ENCODE measurements at places on chromosomes 7 and 10.
A peak's percentile ranks its signal among the peaks of the same experiment; 100 is the strongest.

- DNase-seq, result no peak
These were observed 60.5 kb upstream of the GHITM start for GRCh38 chr10:84078771-84079170.

- no peak for DNase-seq
These were observed 13.9 kb upstream of the PWWP2B start for GRCh38 chr10:132383101-132383500.

DNA sequence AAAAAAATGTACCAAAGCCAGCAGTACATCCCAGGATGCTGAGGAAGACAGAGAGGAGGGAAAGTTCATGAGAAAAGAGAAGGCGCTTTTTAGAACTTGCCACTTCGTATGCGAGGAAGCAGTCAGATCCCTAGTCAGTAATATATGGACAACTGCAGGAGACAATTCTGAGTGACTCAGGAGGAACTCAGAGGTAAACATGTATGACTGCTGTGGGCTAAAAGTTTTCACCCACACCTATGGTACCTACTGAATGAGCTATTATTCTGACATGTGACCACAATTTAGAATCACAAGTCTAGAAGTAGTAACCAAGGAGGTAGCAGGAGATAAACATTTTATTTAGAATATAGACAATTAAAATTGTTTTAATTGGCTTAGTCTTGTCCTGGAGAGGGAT is 126.5 kb downstream of the ICA1 start:
- no peak for DNase-seq

- DNase-seq, result no peak
These were observed 156.9 kb upstream of the RHOBTB1 start for GRCh38 chr10:61100887-61101286.

- DNase-seq, result no peak
These were observed 10.0 kb downstream of the ZNF316 start for GRCh38 chr7:6647080-6647479.

GRCh38 chr7:27875061-27875460 is 135.1 kb downstream of the TAX1BP1 start:
- DNase-seq, result no peak

DNA sequence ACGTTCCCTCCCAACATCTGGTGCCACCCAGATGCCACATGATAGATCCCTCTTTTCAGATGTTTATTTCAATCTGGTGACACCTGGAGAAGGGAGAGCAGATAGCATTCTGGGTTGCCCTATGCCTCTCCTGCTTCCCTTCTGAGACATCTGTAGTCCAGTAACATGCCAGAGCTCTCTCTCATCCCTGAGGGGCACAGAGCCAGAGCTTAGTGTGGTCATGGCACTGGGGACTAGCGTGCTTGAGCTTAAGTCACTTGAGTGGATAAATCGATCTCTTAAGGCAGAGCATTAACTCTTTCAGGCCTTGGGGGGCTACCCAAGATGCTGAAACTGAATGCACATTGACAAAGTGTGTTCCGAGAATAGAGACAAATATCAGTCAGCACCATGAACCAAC is 47.9 kb downstream of the WNT2 start:
- DNase-seq, result no peak

DNA sequence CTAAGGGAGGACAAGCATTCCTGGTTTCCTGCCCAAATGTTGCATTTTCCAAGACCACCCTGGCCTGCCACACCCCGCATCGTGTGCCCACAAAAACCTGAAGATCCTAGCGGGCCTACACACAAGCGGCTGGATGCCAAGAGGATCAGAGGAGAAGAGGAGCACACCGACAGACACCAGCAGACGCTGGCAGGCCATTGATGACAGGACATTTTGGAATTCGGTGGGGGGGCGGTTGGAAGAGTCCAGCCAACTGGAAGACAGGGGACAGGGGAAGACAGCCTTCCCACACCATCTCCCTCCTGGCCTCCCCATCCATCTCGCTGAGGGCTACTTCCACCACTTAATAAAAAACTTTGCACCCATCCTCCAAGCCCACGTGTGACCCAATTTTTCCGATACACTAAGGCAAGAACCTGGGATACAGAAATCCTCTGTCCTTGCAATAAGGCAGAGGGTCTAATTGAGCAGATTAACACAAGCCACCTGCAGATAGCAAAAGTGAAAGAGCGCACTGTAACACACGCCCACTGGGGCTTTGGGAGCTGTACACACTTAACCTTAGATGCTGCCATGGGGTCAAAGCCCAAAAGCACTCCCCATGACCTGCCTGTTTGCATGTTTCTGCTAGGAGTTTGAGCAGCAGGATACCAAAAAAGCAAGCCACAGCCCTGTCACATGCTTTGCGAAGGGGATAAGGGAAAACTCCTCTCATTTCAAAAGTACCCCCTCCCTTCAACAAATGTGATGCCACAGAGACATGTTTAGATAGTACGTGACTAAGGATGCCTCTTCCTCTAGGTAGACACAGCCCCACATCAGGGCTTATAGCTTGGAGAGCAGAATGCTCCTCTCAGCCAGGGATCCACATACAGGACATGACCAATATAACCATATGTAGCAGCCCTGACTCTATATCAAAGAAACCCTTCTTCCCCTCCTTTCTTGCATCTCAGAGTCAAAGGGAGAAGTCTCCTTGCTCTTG is 13.4 kb upstream of the SMNDC1 start:
- DNase-seq, result no peak

- no peak for DNase-seq
These were observed 78.6 kb downstream of the NRF1 start for GRCh38 chr7:129689995-129690581.

DNA sequence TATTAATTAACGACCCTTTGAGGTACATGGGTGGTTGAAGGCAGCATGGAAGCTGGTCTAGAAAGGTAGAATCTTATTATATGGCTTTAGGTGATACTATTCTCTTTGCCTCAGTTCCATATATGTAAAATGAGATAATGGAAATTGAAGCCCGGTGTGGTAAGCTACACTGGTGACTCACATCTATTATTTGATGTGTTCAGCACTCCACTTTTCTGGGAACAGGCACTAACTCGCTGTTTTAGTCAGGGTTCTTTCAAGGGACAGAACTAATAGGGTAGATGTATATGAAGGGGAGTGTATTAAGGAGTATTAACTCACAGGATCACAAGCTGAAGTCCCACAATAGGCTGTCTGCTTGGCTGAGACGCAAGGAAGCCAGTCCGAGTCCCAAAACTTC is 4.4 kb upstream of the TRUB1 start:
- DNase-seq, result no peak

DNA sequence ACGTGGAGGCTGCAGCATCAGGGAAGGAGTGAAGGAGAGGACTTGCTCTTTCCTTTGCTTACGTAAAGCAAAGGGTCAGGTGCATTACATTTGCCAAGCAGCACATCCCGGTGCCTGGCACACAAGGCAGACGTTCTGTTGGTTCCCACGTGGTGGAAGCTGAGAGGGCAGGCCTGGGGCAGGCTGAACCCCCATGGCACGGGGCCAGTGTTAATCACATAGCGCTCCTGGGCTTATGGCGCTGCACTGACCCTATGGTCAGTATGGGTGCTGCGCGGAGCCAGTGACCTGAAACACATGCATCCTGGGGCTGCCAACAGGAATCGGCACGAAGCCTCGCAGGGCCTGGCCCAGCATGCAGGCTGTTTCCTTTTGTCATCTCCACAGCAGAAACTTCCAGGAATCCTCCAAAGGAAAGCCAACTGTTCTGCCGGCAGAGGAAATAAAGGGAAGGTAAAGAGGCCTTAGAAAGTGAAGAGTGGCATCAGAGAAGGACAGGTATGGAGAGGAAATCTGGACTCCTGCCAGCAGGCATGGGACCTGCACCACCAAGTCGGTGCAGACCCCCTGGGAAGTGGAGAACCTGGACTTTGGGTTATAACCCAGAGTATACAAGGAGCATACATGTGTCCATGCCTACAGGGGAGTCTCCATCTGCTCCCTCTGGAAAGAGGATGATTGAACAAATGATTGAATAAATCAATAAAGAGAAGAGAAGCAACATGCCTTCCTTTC is 560.2 kb downstream of the TCERG1L start:
- DNase-seq, result no peak

DNA sequence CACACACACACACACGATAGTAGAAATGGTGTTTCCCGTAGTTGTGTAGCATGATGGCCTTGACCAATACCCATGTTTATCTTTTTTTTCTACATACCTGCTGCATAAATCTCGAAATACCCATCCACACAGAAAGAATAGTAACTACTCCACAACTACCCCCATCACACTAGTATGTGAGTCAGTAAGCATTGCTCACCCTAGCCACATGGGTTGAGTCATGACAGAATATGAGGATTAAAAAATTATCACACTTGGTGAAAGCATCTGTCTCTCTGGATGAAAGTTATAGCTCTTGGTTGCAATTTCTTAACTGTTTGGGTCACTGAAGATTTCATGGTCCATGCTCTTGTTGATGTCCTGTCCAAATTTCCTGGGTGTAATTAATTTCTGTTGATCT is 103.4 kb upstream of the MDFIC start:
- no peak for DNase-seq

- DNase-seq, result no peak
These were observed 36.9 kb downstream of the ZNRF2 start for GRCh38 chr7:30321089-30321881.

DNA sequence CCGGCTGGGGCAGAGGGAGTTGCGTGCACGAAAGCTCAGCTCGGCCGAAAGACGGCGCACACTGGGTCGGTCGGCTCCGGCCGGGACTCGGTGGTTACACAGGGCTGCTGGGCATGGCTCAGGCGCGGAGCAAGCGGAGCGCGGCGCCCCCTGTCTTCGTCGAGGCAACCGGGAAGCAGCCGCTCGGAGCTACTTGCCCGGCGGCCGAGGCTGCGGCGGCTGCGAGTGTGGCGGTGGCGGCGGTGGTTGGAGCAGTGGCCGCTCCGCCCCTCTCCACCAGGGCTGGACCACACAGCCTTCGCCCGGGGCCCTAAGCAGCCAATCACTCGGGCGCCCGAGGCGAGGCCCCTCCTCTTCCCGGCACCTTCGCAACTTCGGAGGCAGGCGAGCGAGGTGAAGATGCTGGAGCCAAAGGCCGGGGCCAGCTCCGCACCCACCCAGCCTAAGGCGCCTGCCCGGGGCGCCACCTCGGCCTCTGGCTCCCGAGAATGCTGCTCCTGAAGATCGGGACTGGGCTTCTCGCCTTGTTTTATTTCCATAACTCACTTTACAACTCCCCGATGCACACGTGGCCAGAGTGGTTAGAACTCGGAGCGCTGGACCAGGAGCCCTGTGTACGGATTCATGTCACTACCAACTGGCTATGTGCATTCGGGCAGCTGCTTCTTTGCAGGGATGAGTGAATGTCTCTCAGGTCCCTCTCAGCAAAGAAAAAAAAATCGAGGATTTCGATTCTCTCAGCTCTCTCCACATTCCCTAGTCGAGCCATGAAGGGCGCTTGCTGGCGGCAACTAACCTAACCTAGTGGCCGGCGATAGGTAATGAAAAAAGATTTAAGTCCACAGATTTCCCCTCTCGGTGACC is at the start of gene TLL2:
TLL2 (minus strand) TSS at position 229 of the 864 bp plus-strand sequence. CDS start 241 bp downstream, outside the sequence.
- peak; percentile 57 for DNase-seq

DNA sequence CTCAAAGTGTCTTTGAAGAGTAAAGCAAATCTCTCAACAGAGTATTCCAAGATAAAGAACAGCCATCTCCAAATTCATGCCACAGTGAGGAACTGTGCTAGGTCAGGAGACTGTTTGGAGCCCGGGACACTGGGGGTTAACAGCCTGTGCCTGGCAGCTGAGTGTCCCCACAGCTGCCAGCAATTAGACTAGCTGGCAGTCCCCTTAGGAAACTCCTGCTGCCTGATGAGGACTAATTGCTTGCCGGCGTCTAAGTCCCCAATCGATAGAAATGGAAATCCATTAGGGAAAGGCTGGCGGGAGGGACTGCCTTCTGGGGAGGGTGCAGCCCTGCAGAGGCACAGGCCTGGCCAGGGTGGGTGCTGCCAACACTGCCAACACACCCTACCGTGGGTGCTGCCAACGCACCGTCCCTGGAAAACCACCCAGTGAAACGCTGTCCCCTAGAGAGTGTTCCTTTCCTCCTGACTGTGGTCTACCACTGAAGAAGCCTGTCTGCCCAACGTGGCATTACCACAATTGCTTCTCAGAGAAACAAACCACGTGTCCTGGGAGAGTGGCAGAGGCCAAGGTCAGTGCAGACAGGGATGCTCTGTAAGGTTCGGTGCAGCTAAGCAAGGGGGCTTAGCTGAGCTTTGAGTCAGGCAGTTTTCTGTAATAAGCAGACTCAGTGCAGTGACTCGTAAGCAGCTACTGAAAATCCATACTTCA is 60.8 kb downstream of the XRCC2 start:
- no peak for DNase-seq

DNA sequence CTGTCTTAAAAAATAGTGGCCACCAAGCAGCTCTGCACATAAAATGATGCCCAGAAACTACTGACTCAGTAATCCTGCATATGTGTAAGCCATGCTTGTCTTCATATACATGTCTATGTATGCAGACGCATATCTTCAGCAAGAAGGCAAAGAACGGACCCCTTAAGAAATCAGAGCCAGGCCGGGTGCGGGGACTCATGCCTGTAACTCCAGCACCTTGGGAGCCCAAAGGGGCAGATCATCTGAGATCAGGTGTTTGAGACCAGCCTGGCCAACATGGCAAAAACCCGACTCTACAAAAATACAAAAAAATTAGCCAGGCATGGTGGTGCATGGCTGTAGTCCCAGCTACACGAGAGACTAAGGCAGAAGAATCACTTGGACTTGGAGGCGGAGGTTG is 295.0 kb downstream of the TCERG1L start:
- no peak for DNase-seq

Data from activated CD4-positive, alpha-beta T cell treated with anti-CD3 and anti-CD28 coated beads, Interleukin-2, amount 10 ng/mL, durations not matched to agents 7 days and 5 days (primary cell).